Foreskin keratinocyte (primary cell): ENCODE measurements at places on chromosomes 12 and 14. TPM values are rescaled to one million over a fixed set of nuclear protein-coding genes. Genes with fewer than 3 reads are reported as not detected.

DNA sequence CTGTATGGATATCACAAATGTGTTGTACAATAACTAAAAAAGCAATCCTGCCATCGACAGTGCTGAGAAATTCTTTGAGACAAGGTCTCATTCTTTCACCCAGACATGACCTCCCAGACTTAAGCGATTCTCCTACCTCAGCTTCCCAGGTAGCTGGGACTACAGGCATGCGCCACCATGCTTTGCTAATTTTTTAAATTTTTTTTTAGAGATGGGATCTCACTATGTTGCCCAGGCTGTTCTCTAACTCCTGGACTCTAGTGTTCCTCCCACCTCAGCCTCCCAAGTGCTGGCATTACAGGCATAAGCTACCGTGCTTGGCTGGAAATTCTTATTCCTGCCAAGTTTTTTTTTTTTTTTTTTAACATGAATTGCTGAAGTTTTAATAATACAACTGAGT is 16.5 kb upstream of the NOXRED1 start:
- no peak for DNase-seq

GRCh38 chr14:56168007-56168616 is 49.9 kb downstream of the PELI2 start:
- DNase-seq = no peak

GRCh38 chr12:93376436-93377251 is 1.1 kb upstream of the NUDT4 start:
- DNase-seq = peak; percentile 9

- DNase-seq = no peak
These were observed 90.1 kb downstream of the DRAM1 start for GRCh38 chr12:101967506-101967905.

GRCh38 chr12:92124689-92125029 is 21.0 kb downstream of the BTG1 start:
- no peak for DNase-seq

DNA sequence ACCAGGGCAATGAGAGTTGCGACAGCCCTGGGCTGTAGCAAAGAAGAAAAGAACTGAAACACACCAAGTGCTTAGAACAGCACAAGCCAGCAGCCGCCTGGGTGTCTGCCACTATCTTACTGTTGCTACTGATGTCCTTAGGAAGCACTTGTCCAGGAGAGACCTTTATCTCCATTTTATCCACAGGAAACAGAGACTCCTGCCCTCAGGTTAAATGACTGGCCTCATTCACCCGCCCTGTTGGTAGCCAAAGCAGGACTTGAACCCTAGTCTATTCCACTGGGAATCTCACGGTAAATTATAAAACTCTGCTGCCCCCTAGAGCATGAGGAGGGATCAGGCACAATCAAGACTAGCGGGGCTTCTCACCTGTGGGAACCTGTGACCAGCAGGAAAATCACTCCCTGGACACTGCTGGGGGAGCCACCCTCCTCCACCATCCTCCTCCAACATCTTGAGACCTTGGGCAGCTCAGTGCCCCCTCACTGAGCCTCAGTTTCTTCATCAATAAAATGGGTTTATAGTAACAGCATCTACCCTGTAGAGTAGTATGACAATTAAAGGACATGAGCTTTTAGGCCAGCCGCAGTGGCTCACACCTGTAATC is 20.5 kb upstream of the TESC start:
- DNase-seq = peak; percentile 30

GRCh38 chr12:39095636-39096330 is 190.4 kb upstream of the CPNE8 start:
- no peak for DNase-seq

GRCh38 chr14:22391908-22392565 is 197.0 kb downstream of the DAD1 start:
- DNase-seq = peak; percentile 73

DNA sequence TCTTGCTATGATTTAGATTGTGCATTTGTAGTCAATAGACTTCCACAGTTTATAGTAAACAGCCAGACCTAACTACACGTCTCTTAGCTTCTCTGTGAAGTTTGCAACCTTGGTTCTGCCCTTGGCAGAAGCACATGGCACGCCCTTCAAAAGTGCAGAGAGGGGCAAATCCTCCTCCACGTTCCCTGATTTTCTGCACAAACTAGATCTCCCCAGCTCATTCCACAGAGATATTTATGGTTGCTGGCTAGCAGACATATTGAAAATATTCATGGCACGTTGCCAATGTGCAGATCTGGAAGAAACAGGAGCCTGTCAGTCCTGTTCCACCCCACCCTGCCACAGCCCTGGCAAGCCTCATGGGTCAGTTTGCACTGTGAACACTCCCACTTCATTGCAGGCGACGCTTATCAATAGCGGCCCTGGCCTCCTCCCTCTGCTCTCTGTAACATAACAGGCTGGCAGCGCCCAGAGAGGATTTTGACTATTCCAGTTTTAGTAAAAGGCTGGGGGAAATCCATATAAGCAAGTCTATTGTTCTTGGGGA is 6.5 kb upstream of the LGALS3 start:
- no peak for DNase-seq

DNA sequence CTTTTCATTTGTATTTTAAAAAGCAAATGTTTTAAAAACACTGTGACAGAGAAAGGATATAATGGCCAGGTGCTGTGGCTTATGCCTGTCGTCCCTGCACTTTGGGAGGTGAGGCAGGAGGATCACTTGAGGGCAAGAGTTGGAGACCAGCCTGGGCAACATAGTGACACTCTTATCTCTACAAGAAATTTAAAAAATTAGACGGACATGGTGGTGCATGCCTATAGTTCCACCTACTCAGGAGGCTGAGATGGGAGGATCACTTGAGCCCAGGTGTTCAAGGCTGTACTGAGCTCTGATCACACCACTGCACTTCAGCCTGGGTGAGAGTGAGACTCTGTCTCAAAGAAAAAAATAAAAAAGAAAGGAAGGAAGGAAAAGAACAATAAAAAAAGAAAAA is 7.8 kb downstream of the RFX4 start:
- DNase-seq = no peak

GRCh38 chr14:71885301-71885700 is 46.9 kb upstream of the RGS6 start:
- no peak for DNase-seq

The TARBP2 gene
- 46.4 and 48.0 TPM in 2 replicates for total RNA-seq

DNA sequence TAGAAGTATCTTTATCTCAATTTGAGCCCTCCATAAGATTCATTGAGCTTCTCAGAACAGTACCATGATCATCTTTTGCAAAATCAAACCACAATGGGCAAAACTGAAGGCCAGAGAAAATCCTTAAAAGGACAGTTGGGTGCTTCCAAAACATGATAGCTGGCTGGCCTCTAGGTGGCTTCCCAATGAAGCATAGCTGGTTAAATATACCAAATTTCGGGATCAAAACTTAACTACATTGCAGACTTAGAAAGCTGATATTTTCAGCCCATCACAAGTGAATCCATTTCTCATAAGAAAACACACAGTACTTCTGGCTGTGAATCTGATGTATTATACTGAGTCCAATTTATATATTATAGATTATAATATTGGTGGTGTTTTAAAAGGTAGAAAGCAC is 15.3 kb upstream of the PIK3C2G start:
- DNase-seq = no peak

DNA sequence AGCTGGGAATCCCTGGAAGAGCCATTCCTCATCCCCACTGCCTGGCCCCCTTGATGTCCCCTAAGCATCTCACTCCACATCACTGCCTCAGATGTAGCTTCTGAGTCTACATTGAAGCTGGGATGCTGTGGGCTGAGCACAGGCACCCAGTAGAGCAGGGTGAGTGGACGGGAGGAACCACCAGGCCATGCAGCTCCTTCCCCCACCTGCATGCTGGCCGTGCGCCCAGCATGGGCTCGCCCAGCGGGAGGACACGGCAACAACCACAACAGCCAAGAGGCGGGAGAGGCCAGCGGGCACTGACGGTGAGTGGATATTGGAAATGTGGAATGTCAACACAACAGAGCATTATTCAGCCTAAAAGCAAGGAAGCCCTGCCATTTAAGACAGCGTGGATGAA is 310.9 kb downstream of the ADGRD1 start:
- DNase-seq = no peak

The FSCB gene
- total RNA-seq = not detected in 2 replicates

DNA sequence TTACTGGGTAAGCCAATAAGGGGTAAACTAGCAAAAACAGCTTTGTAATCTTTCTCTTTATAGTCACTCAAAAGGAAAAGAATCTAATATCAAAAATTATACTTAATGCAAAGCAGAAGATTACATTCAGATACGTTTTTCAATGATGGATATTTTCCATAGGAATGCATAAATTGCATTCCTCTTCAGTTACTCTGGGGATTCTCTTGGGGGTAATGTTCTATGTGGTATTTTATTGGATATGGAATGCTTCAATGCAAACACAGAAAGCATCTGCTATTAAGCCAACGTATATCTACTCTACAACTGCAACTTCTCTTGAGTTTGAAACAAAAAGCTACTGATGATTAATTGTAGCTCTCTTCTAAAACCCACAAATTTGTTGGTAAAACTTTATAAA is 106.0 kb downstream of the SLC41A2 start:
- no peak for DNase-seq

The CBLN3 gene
- total RNA-seq = 0.42 and 1.2 TPM in 2 replicates

The IFI27L1 gene
- 23.6 and 25.3 TPM in 2 replicates for total RNA-seq
